ENCODE measurements at places on chromosomes 3 and 15.

DNA sequence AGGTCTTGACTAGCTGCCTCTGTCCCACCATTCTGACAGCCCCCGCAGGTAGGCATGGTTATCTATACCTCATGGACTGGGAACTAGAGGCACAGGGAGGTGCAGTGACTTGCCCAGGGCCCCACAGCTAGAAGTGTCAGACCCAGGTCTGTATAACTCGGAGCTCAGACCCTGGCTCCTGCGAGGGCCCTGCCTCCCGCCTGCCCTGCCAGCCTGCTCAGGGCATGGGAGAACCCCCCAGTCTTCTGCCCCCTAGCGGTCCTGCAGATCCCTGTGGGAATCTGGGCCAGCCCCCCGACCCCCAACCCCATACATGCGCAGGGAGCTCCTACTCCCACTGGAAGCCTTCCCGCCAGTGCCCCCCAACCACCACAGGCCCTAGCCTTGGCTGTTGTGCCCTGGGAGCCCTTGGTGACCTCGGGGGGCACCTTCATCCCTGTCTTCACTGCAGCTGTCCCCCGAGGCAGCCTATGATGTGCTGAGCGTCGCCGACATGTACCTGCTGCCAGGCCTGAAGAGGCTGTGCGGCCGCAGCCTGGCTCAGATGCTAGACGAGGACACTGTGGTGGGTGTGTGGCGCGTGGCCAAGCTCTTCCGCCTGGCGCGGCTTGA lies 6.9 kb downstream of the ABTB1 start:
- DNase-seq, result no peak

- DNase-seq, result peak; percentile 94
Measured at GRCh38 chr3:184757022-184757651, 45.3 kb upstream of the MAGEF1 start.

- peak; percentile 14 for DNase-seq
Measured at GRCh38 chr15:35305031-35305550, 220.0 kb upstream of the NANOGP8 start.

GRCh38 chr3:187782006-187782405 lies 36.7 kb upstream of the BCL6 start:
- DNase-seq, result no peak
